Body of pancreas (tissue), 4 donors: ENCODE measurements at places on chromosomes 2 and 18.

GRCh38 chr2:144834998-144835633, 315.2 kb upstream of the ZEB2 start:
- no peak overlapping the region for H3K4me3 ChIP-seq
- no peaks in the 10 kb centered on the region for H3K36me3 ChIP-seq
- H3K4me1 ChIP-seq, result no peaks in the 10 kb centered on the region
- DNase-seq, result no peak

DNA sequence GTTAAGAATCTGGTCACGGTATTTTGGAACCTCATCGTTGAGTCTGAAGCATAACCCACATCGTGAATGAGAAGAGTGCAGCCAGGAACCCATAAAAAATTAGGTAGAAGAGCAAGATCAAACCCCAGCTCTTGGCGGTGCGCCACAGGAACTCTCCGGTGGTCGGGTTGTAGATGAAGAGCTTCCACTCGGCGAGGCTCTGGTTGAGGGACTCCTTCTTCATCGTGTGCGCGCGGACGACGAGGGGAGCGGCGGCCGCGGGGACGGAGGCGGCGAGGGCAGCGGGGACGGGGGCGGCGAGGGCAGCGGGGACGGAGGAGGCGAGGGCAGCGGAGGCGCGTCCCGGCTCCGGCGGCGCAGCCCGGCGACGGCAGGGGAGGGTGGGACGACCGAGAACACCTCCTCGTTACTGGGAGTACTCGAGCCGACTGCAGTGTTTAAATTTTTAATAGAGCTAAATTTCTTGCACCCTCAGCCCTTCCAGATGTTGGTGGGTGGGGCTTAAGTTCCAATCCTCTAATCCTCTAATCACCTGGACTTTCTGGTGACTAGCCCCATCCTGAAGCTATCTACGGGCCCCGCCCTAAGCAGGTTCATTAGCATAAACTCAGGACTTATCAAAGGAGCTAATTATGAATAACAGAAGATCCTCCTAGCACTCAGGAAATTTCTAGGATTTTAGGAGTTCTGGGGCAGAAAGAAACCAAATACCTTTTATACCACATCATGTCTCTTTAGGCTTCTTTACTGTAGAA, 20.4 kb upstream of the PAPOLG start:
- H3K36me3 ChIP-seq, result no peaks in the 10 kb centered on the region
- H3K27me3 ChIP-seq, result no peaks in the 10 kb centered on the region
- no peak overlapping the region for H3K27ac ChIP-seq
- no peak overlapping the region for H3K4me3 ChIP-seq

- no peaks in the 10 kb centered on the region for H3K27me3 ChIP-seq
- H3K4me1 ChIP-seq, result no peaks in the 10 kb centered on the region
- no peak overlapping the region for H3K4me3 ChIP-seq
- no peaks in the 10 kb centered on the region for H3K36me3 ChIP-seq
- peak; percentile 68 for DNase-seq
- no peak overlapping the region for H3K27ac ChIP-seq
Measured at GRCh38 chr2:176768185-176768584, 444.4 kb upstream of the HNRNPA3 start.

DNA sequence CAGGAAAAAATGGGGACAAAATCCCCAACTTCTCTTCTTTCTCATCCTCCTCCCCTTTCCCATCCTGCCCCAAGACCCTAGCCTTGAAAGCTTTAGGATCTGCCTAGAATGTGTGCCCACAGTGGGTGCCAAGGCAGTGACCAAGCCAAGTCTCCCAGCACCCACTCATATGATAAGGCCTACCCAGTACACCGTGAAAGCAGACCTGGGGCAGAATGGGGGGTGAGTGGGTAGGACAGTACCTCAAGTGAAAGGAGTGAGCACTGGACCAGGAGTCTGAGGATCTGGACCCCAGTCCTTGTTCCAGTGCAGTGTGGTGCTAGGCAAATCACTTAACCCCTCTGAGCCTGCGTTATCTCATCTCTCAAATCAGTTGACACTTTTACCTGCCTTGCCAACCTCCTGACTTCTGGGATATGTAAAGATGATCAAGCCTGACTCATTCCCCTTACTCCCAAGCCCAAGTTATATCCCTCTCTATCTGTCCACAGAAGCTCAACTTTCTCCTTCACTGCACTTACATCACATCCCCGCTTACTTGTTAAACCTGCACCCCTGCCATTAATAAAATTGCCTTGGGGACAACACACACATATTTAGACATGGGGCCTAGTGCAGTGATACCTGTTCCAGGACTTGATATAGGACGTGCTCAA, 109.7 kb downstream of the ATL2 start:
- no peak overlapping the region for H3K27ac ChIP-seq
- H3K4me1 ChIP-seq, result no peaks in the 10 kb centered on the region
- no peaks in the 10 kb centered on the region for H3K27me3 ChIP-seq

DNA sequence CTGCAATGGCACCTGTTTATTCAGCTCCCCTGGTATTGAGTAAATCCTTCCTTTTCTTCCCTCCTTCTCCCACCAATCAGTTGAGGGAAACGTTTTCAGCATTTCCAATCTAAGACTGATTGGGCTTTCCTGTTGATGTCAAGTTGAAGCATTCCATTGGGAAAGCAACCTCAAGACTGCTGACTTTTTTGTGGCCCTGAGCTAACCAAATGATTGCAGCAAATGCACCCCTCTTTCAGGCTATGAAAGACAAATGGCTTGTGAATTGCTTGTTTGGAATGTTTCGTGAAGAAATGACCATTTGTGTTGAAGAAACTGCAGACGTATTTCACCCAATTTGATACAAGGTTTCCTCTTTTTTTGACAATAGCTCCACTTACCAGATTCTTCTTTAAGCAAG, 303.5 kb downstream of the EPHA4 start:
- no peak overlapping the region for H3K4me3 ChIP-seq
- no peaks in the 10 kb centered on the region for H3K36me3 ChIP-seq
- H3K4me1 ChIP-seq, result peaks cover 9% of the 10 kb centered on the region
- no peak for DNase-seq
- no peaks in the 10 kb centered on the region for H3K27me3 ChIP-seq

DNA sequence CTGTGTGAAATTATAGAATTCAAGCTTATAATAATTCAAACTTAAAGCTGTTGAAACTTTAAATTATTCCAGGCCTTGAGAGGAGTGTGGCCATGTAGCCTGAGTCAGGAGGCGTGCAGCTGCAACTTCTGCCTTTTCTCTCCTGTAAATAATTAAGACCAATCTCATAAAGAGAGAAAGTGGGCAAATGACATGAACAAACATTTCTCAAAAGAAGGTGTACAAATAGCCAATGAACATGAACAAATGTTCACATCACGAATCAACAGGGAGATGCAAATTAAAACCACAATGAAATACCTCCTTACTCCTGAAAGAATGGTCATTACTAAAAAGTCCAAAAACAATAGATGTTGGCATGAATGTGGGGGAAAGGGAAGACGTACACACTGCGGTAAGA, 149.1 kb upstream of the MYCN start:
- DNase-seq, result no peak
- no peak overlapping the region for H3K27ac ChIP-seq
- no peaks in the 10 kb centered on the region for H3K36me3 ChIP-seq
- no peak overlapping the region for H3K4me3 ChIP-seq
- H3K4me1 ChIP-seq, result no peaks in the 10 kb centered on the region
- H3K27me3 ChIP-seq, result no peaks in the 10 kb centered on the region

- no peaks in the 10 kb centered on the region for H3K36me3 ChIP-seq
- H3K27me3 ChIP-seq, result no peaks in the 10 kb centered on the region
- H3K27ac ChIP-seq, result no peak overlapping the region
- no peaks in the 10 kb centered on the region for H3K4me1 ChIP-seq
Measured at GRCh38 chr2:124035001-124035400, 9.9 kb downstream of the CNTNAP5 start.

DNA sequence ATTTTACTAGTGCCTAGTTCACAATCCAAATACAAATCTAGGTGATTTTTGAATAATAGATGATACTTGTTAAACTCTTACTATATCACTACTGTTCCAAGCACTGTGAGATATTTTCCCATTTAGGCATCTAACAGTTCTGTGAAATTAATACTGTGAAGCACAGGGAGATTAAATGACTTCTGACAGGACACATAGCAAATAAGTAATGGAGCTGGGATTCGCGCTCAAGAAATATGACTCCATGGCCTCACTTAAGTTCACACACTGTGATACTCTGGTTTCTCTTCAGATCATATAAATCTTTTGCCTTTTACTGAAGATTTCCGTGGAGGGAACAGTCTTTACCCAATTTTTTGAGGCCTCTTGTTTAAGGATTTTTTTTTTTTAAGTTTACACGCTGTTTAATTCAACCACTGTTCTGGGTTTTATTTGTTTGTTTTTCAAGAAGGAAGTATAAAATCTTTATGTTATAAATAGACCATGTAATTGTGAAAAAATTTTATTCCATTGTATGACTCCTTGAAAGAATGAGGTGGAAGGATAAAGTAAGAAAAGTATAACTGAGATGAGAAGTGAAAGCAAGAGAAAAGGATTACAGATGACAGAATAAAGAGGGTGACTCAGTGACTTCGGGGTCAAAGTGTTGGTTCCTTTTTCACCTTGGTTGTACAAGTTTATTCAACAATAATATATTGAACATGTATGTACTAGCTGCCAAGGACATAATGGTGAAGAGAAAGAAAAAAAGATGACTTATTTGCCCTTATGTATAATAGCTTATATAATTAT, 30.2 kb downstream of the RBM45 start:
- no peaks in the 10 kb centered on the region for H3K27me3 ChIP-seq
- H3K4me1 ChIP-seq, result no peaks in the 10 kb centered on the region
- no peak for DNase-seq
- no peak overlapping the region for H3K4me3 ChIP-seq
- no peaks in the 10 kb centered on the region for H3K36me3 ChIP-seq

GRCh38 chr18:37435996-37436395, 129.6 kb downstream of the CELF4 start:
- H3K27ac ChIP-seq, result no peak overlapping the region
- no peaks in the 10 kb centered on the region for H3K4me1 ChIP-seq
- H3K36me3 ChIP-seq, result no peaks in the 10 kb centered on the region

GRCh38 chr2:45789961-45790723, 138.7 kb downstream of the PRKCE start:
- no peak overlapping the region for H3K27ac ChIP-seq
- DNase-seq, result no peak
- H3K4me1 ChIP-seq, result peaks cover 27% of the 10 kb centered on the region
- H3K36me3 ChIP-seq, result no peaks in the 10 kb centered on the region
- H3K4me3 ChIP-seq, result no peak overlapping the region

DNA sequence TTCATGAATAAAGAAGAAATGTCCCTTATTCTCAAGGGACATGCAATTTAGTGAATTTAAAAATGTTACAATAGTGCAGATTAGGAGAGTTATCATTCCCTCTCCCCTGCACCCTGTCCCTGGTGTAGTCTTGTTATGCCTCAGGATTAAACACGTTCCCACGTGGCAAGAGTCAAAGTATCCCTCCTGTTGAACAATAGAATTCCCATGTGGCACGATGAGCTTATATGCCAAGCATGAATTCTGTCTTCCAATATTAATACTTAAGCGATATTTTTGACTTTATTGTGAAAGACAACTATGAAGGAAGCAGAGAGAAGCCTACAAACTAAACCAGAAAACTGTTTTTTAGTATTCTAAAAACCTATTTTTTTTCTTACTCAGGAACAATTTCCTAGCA, 36.7 kb upstream of the SPAG16 start:
- peaks cover 11% of the 10 kb centered on the region for H3K4me1 ChIP-seq
- no peaks in the 10 kb centered on the region for H3K27me3 ChIP-seq
- no peak for DNase-seq

GRCh38 chr18:43888598-43888997, 611.3 kb upstream of the SYT4 start:
- no peaks in the 10 kb centered on the region for H3K36me3 ChIP-seq
- no peaks in the 10 kb centered on the region for H3K4me1 ChIP-seq
- no peak overlapping the region for H3K27ac ChIP-seq
- H3K4me3 ChIP-seq, result no peak overlapping the region
- DNase-seq, result no peak

GRCh38 chr2:46095830-46096229, 201.4 kb upstream of the EPAS1 start:
- H3K27ac ChIP-seq, result no peak overlapping the region
- H3K4me1 ChIP-seq, result no peaks in the 10 kb centered on the region
- H3K27me3 ChIP-seq, result no peaks in the 10 kb centered on the region
- no peaks in the 10 kb centered on the region for H3K36me3 ChIP-seq

- no peak overlapping the region for H3K4me3 ChIP-seq
- H3K27me3 ChIP-seq, result no peaks in the 10 kb centered on the region
- H3K36me3 ChIP-seq, result no peaks in the 10 kb centered on the region
- no peaks in the 10 kb centered on the region for H3K4me1 ChIP-seq
Measured at GRCh38 chr18:30455741-30456140, 586.8 kb downstream of the DSC3 start.

DNA sequence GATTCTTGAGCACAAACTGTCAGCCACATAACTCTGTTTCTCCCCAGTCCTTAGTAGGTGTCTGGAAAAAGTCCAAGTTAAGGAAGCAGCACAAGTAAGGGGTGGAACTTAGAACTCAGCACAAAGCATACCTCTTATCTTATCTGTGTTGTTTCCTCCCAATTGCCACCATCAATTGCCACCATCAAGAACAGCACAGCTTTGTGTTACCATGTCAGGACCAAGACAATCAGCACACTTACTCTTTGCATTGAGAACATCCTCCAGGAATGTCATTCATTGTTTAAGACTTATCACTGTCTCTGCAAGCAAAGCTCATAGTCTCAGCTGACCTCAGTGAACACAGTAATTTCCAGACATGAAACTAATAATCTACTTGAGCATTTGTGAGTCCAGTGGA, 212.7 kb upstream of the FSHR start:
- H3K4me3 ChIP-seq, result no peak overlapping the region
- DNase-seq, result no peak
- no peak overlapping the region for H3K27ac ChIP-seq
- no peaks in the 10 kb centered on the region for H3K27me3 ChIP-seq

DNA sequence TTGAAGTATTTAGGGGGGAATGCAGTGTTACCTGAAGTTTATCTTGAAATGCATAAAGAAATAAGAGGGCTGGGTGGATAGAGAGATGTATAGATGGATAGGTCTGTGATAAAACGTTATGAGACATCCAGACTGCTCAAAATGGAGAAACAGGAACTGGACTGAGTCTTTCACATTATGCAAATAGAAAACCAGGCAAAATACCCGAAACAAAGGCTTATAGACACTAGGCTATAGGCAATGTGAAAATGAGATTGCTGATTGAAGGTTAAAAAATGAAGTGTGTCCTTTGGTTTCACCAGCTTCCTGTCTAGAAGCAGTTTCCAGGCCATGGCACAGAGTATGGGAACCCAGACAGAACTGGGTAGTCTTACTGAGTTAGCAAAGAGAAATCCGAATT, 24.9 kb upstream of the SLC3A1 start:
- H3K36me3 ChIP-seq, result no peaks in the 10 kb centered on the region
- no peaks in the 10 kb centered on the region for H3K27me3 ChIP-seq
- no peak overlapping the region for H3K27ac ChIP-seq
- DNase-seq, result no peak

GRCh38 chr18:21096760-21097159, 14.9 kb downstream of the ROCK1 start:
- H3K27ac ChIP-seq, result no peak overlapping the region
- H3K4me3 ChIP-seq, result no peak overlapping the region
- no peaks in the 10 kb centered on the region for H3K27me3 ChIP-seq

- peaks cover 5% of the 10 kb centered on the region for H3K4me1 ChIP-seq
- H3K36me3 ChIP-seq, result no peaks in the 10 kb centered on the region
- H3K4me3 ChIP-seq, result no peak overlapping the region
- no peak for DNase-seq
Measured at GRCh38 chr2:45748239-45748638, 96.8 kb downstream of the PRKCE start.

- no peaks in the 10 kb centered on the region for H3K36me3 ChIP-seq
- no peak overlapping the region for H3K4me3 ChIP-seq
- no peak overlapping the region for H3K27ac ChIP-seq
- no peak for DNase-seq
- peaks cover 8% of the 10 kb centered on the region for H3K4me1 ChIP-seq
Measured at GRCh38 chr2:44207102-44207501, 38.4 kb downstream of the PPM1B start.
